CD8-positive, alpha-beta memory T cell (primary cell): ENCODE measurements at places on chromosomes 5 and 9. TPM values are rescaled to one million over a fixed set of nuclear protein-coding genes. Genes with fewer than 3 reads are reported as not detected.

Gene SPAAR
- total RNA-seq, result not detected

Gene CPLANE1
- total RNA-seq, result 8.2 TPM

Gene PCDHGA12
- total RNA-seq, result not detected

Gene BASP1
- total RNA-seq, result 0.28 TPM

Gene WDR38
- not detected for total RNA-seq

Gene ALDH1A1
- 0.62 TPM for total RNA-seq

Gene PITX1
- total RNA-seq, result not detected

Gene C9
- total RNA-seq, result not detected

Gene LCN2
- total RNA-seq, result not detected

Gene ENTREP1
- not detected for total RNA-seq

Gene OR1J2
- not detected for total RNA-seq

Gene C1QTNF3
- 1.4 TPM for total RNA-seq

Gene MOB3B
- 0.20 TPM for total RNA-seq

Gene EDIL3
- total RNA-seq, result not detected

DNA sequence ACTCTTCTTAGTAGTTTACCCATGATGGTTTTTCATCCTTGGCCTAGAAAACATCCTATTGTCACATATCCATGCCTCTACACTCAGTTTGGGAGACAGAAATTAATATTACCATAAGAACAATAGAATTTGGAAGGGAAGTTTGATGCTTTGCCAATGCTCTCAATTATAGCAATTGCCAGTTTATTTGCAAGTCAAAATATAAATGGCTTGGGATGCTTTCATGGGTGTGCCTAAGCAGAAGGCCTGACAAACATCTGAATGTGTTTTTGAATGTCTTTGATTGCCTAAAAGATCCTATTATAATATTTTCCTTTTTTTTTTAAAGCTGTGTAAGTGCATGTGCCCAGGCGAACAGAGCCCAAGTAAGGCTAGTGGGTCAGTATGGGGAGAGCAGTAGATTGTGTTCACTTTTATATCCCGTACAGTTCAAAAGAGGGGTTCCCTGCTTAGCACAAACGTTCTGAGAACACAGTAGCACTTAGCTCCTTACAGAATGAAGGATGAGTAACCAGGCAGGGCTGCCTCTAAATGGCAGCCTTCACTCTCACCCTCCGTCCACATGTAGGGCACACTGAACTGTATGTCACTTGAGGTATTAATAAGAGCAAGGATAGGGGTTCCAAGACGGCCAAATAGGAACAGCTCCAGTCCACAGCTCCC lies 56.0 kb upstream of the AGXT2 start:
- no peaks in the 10 kb centered on the region for H3K4me1 ChIP-seq
- no peaks in the 10 kb centered on the region for H3K36me3 ChIP-seq
- no peak overlapping the region for H3K4me3 ChIP-seq
- no peaks in the 10 kb centered on the region for H3K27me3 ChIP-seq
- DNase-seq, result no peak

- no peaks in the 10 kb centered on the region for H3K27me3 ChIP-seq
- H3K4me3 ChIP-seq, result no peak overlapping the region
- no peaks in the 10 kb centered on the region for H3K36me3 ChIP-seq
- no peak for DNase-seq
- H3K4me1 ChIP-seq, result no peaks in the 10 kb centered on the region
Measured at GRCh38 chr5:6837519-6838110, 124.4 kb downstream of the TENT4A start.

- no peak for DNase-seq
- H3K4me3 ChIP-seq, result no peak overlapping the region
- no peaks in the 10 kb centered on the region for H3K27me3 ChIP-seq
- no peaks in the 10 kb centered on the region for H3K36me3 ChIP-seq
- H3K4me1 ChIP-seq, result no peaks in the 10 kb centered on the region
Measured at GRCh38 chr5:173420108-173420507, 91.9 kb upstream of the STC2 start.

- peaks cover 5% of the 10 kb centered on the region for H3K4me1 ChIP-seq
- no peak overlapping the region for H3K27ac ChIP-seq
- DNase-seq, result no peak
- H3K27me3 ChIP-seq, result no peaks in the 10 kb centered on the region
- H3K4me3 ChIP-seq, result no peak overlapping the region
Measured at GRCh38 chr5:159257007-159257406, 6.1 kb upstream of the UBLCP1 start.

DNA sequence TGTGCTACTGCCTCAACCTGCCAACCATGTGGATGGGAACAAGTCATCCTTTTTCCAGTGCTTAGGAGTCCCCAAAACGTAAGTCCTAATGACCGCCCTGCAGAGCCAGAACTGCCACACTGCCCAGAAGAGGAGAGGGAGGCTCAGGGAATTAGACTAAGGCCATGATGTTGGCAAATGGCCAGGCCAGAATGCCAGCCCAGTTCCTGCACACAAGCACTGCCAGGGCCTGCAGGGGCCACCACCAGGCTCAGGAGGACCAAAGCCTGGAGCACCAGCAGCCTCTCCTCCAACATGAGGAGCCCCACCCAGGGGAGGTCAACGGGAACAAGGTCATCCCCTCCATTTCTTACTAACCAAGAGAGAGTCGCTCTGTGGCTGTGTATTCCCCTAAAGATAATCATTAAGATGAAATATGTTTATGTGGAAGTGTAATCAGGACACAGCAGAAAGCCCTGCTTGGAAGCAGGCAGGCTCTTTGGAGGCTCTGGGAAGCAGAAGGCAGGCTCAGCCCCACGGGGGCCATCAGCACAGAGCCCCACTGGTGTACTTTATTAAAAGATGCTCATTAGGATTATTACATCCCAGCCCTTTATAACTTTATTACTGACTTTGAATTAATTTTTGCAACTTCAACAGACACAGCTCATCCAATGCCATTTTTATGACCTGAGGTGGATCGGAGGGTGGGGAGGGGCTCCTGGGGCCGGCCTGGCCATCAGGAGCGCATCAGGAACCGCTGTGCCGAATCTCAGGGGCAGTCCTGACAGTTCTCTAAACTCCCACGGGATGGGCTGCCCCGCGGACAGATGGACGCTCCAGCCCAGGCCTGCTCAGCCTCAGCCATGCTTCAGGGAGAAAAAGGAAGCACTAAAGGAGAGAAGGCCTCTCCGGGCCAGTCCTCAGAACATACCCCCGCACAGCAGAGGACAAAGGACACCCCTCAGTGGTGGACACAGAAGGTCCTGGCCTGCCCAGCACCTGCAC lies 127.0 kb downstream of the ADAMTS2 start:
- no peaks in the 10 kb centered on the region for H3K36me3 ChIP-seq
- no peak overlapping the region for H3K27ac ChIP-seq
- H3K4me1 ChIP-seq, result no peaks in the 10 kb centered on the region
- DNase-seq, result no peak
- H3K27me3 ChIP-seq, result no peaks in the 10 kb centered on the region

GRCh38 chr5:125002727-125003598 lies 256.5 kb upstream of the ZNF608 start:
- DNase-seq, result no peak
- no peak overlapping the region for H3K27ac ChIP-seq
- no peaks in the 10 kb centered on the region for H3K36me3 ChIP-seq
- no peaks in the 10 kb centered on the region for H3K4me1 ChIP-seq

DNA sequence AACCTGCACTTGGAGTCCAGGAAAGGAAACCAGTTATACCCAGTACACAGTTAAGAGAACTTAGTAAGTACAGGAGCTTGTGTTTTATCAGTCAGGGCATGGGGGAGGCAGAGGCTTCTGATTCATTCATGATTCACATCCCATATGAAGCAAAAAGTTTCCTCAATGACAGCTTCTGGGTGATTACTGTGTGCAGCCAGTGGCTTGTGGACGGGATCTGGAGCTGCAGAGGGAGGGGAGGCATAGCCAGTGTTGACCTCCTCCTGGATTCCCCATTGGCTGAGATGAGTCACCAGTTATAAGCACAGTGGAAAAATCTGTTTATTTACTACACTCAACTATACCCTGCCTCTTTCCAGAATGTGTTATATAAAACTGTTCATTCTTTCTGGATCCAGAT lies 17.7 kb downstream of the IL31RA start:
- no peaks in the 10 kb centered on the region for H3K27me3 ChIP-seq
- H3K4me1 ChIP-seq, result no peaks in the 10 kb centered on the region
- no peak for DNase-seq
- no peak overlapping the region for H3K27ac ChIP-seq
- H3K36me3 ChIP-seq, result no peaks in the 10 kb centered on the region

DNA sequence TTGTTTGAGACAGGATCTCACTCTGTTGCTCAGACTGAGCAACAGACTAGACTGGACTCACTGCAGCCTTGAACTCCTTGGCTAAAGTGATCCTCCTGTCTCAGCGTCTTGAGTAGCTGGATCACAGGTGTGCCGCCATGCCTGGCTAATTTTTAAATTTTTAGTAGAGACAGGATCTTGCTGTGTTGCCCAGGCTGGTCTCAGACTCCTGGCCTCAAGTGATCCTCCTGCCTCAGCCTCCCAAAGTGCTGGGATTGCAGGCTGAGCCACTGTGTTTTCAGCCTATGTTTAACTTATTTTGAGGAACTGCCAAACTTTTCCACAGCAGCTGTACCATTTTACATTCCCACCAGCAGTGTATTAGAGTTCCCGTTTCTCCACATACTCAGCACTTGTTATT lies 16.8 kb downstream of the NDFIP1 start:
- no peaks in the 10 kb centered on the region for H3K27me3 ChIP-seq
- H3K27ac ChIP-seq, result no peak overlapping the region
- peaks cover 54% of the 10 kb centered on the region for H3K4me1 ChIP-seq
- DNase-seq, result no peak
- peaks cover 8% of the 10 kb centered on the region for H3K36me3 ChIP-seq

GRCh38 chr5:177300236-177300880 lies 3.2 kb downstream of the RAB24 start:
- H3K4me3 ChIP-seq, result peak overlapping the region; percentile 30
- peaks cover 10% of the 10 kb centered on the region for H3K36me3 ChIP-seq
- DNase-seq, result peak; percentile 74
- no peaks in the 10 kb centered on the region for H3K27me3 ChIP-seq
- H3K27ac ChIP-seq, result peak overlapping the region; percentile 46

DNA sequence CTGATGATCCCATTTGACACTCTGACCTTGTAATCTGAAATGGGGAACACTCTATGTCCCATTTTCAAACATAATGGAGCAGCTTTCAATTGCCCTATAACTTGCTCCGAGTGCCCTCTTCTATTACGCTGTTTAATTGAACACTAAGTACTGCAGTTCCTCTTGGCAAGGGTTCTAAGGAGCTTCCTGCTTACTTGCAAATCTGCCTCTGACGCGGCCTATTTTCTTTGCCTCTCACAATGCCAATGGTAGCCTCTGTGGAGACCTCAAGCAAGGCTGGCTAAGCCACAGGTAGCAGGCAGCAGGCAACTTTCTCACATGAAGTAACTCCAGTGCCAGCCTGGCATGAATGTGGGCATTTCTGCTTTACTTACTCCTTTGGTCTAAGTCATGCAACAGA lies 443.4 kb upstream of the TRPC7 start:
- no peaks in the 10 kb centered on the region for H3K36me3 ChIP-seq
- H3K4me1 ChIP-seq, result no peaks in the 10 kb centered on the region
- DNase-seq, result no peak
- H3K27me3 ChIP-seq, result no peaks in the 10 kb centered on the region
- no peak overlapping the region for H3K4me3 ChIP-seq

GRCh38 chr9:84772511-84772910 lies 103.0 kb downstream of the NTRK2 start:
- no peaks in the 10 kb centered on the region for H3K36me3 ChIP-seq
- H3K4me3 ChIP-seq, result no peak overlapping the region
- H3K4me1 ChIP-seq, result no peaks in the 10 kb centered on the region
- H3K27me3 ChIP-seq, result no peaks in the 10 kb centered on the region
- no peak overlapping the region for H3K27ac ChIP-seq
- DNase-seq, result no peak

DNA sequence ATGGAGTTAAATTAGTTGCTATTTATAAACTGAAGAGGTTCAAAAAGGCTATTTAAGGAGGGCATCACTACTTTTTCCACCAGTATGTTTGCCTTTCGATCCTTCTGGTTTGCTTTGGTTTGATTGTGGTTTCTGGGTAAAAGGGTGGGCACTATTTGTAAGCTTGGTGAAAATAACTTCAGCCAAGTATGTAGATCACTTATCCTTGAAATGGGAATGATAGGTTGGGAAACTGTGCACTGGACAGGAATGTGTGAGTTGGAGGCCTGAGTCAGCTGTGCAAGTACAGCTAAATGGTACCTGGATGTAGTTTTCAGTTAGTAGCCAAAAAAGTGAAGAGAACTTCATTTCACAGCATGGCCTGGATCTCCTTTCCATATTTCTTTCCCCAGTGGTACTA lies 466.2 kb downstream of the ENC1 start:
- DNase-seq, result no peak
- H3K36me3 ChIP-seq, result no peaks in the 10 kb centered on the region
- no peak overlapping the region for H3K4me3 ChIP-seq

DNA sequence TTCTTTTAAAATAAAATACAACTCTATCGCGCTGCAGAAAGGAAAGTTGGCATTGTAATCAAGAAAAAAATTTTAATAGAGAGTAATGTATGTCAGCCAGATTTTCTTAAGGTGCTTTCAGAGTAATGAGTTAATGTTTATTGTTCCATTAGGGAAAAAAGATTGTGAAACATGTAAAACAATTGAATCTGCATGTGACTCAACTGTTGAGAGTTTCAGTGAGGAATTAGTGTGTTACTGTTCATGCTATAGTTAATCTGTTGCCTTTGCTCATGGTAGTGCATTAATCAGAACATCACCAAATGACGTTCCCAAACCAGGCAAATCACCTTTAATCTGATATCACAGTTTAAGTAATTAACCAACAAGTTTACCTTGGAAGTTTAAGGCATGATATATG lies 600.5 kb downstream of the NR2F1-AS1 start:
- H3K27me3 ChIP-seq, result no peaks in the 10 kb centered on the region
- H3K36me3 ChIP-seq, result no peaks in the 10 kb centered on the region
- no peak overlapping the region for H3K4me3 ChIP-seq
- no peaks in the 10 kb centered on the region for H3K4me1 ChIP-seq
- DNase-seq, result no peak

- no peak overlapping the region for H3K27ac ChIP-seq
- H3K27me3 ChIP-seq, result no peaks in the 10 kb centered on the region
- H3K4me3 ChIP-seq, result no peak overlapping the region
- peak; percentile 38 for DNase-seq
- H3K4me1 ChIP-seq, result no peaks in the 10 kb centered on the region
Measured at GRCh38 chr9:20884985-20885593, 146.4 kb downstream of the HACD4 start.

GRCh38 chr9:27990524-27990923 lies 417.2 kb upstream of the C9orf72 start:
- no peak for DNase-seq
- no peaks in the 10 kb centered on the region for H3K4me1 ChIP-seq
- H3K27ac ChIP-seq, result no peak overlapping the region
- H3K36me3 ChIP-seq, result no peaks in the 10 kb centered on the region
- H3K27me3 ChIP-seq, result no peaks in the 10 kb centered on the region

DNA sequence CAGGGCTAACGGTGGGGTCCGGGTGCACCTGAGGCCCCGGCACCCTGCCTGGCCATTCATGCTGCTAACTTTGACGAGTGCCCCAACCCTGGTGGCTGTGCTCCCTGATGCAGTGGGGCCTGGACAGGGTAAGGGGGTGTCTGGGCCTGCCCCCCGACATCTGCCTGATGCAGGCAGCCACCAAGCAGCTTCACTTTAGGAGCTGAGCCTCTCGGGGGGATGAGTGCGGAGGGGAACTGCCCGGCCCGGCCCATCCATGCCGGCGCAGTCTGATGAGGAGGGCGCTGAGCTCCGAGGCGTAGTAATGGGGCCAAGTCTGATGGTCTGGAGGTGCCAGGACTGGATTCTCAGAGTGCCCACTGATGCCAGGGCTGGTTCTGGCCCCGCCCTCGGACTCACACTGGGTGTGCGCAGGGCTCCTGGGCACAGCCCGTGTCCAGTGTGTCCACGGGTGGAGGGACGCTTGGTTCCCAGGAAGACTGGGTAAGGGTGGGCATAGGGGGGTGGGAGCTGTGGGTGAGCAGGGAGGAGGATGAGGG lies 16.5 kb downstream of the DNLZ start:
- no peaks in the 10 kb centered on the region for H3K4me1 ChIP-seq
- H3K27ac ChIP-seq, result no peak overlapping the region
- no peak for DNase-seq

GRCh38 chr9:134406366-134407120 lies 80.3 kb downstream of the RXRA start:
- H3K4me1 ChIP-seq, result peaks cover 52% of the 10 kb centered on the region
- no peak for DNase-seq
